ENCODE measurements at places on chromosomes 4 and X. TPM values are rescaled to one million over a fixed set of nuclear protein-coding genes. Genes with fewer than 3 reads are reported as not detected.
A peak's percentile ranks its signal among the peaks of the same experiment; 100 is the strongest.

The NWD2 gene
- not detected for total RNA-seq

The DUSP21 gene
- not detected for total RNA-seq

The PAGE1 gene
- total RNA-seq: not detected

The ZNF674 gene
- total RNA-seq: 5.6 TPM

DNA sequence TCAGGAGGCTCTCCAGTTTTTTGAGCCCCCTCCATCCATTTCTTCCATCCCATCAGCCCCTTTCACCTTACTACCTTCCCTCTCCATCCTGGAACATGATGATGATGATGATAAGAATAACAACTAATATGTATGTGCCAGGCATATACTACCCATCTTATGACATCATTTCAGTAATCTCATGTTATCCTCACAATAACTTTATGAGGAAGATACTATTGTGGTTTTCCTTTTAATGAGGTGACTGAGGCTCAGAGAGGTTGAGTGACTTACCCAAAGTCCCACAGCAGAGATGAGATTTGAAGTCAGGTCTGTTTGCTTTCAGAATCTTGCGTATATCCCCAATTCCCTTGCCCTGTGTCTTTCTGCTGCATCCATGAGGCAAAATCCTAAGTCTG, 55.1 kb downstream of the RTL9 start:
- no peak for DNase-seq

- DNase-seq: no peak
These were observed 15.5 kb upstream of the PDZD4 start for GRCh38 chrX:153845842-153846241.

GRCh38 chrX:118216509-118216908, 99.9 kb upstream of the KLHL13 start:
- DNase-seq: no peak

DNA sequence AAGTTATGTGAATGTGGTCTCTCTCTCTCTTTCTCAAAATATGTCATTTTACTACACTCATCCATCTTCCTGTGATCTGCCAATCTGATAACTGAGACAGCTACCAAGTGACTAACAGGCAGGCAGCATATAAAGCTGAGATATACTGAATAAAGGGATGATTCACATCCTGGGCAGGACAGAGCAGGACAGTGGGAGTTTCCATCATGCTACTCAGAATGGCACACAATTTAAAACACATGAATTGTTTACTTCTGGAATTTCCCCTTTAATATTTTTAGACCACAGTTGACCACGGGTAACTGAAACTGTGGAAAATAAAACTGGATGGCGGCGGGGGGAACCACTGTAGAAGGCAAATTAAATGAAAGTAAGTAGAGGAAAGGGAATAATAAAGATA, 58.6 kb upstream of the DCTD start:
- DNase-seq: no peak

DNA sequence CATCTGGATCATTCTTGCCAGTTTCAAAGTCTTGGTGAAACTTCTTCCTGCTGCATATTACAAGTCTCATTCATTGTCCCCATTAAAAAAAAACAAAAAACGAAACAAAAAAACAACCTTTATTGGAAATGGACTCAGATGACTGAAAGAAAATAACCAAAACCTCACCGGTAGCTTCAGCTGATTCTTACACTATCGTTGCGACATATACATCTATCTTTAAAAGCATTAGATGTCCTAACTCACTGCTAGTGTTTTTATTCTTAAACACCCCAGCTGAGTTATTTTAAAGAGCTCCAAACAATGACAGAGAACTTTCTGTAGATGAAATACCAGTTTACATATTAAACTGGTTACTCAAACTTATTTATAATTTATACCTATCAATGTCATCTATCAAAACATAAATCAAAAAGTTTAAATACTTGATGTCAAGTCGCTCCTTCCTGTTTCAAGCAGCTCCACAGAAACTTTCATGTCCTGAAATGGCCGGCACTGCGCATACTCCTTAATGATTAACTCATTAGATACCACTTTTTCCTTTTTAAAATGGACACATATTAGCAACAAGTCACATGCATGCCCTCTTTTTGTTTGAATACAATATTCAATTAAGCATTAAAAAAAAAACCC, 87.2 kb downstream of the HPRT1 start:
- DNase-seq: no peak

GRCh38 chr4:129335276-129335675, 239.3 kb downstream of the C4orf33 start:
- DNase-seq: no peak

GRCh38 chr4:81049330-81049729, 18.8 kb downstream of the BMP3 start:
- DNase-seq: no peak

- DNase-seq: no peak
These were observed 409.8 kb downstream of the STIM2 start for GRCh38 chr4:27270435-27270834.

GRCh38 chrX:46573892-46574773, 568 bp downstream of the CHST7 start:
- DNase-seq: peak; percentile 73

Data from lower lobe of right lung (tissue), 2 donors.